ENCODE measurements at places on chromosomes 5 and 9.

GRCh38 chr5:98777295-98777694 lies 3.8 kb downstream of the RGMB start:
- peaks cover 15% of the 10 kb centered on the region for H3K4me1 ChIP-seq
- H3K4me3 ChIP-seq, result no peak overlapping the region
- DNase-seq, result no peak

GRCh38 chr5:145983446-145983845 lies 47.1 kb downstream of the SH3RF2 start:
- H3K4me1 ChIP-seq, result no peaks in the 10 kb centered on the region
- DNase-seq, result no peak
- H3K4me3 ChIP-seq, result no peak overlapping the region
- no peaks in the 10 kb centered on the region for H3K36me3 ChIP-seq
- H3K27me3 ChIP-seq, result no peaks in the 10 kb centered on the region

GRCh38 chr5:159509002-159509660 lies 178.8 kb upstream of the IL12B start:
- peaks cover 14% of the 10 kb centered on the region for H3K4me1 ChIP-seq
- no peaks in the 10 kb centered on the region for H3K36me3 ChIP-seq
- H3K27me3 ChIP-seq, result no peaks in the 10 kb centered on the region
- no peak for DNase-seq
- no peak overlapping the region for H3K27ac ChIP-seq
- no peak overlapping the region for H3K4me3 ChIP-seq

- no peak overlapping the region for H3K27ac ChIP-seq
- no peaks in the 10 kb centered on the region for H3K36me3 ChIP-seq
- no peak for DNase-seq
- H3K4me3 ChIP-seq, result no peak overlapping the region
- no peaks in the 10 kb centered on the region for H3K4me1 ChIP-seq
These were observed 42.4 kb downstream of the PDE6A start for GRCh38 chr5:149902177-149902576.

DNA sequence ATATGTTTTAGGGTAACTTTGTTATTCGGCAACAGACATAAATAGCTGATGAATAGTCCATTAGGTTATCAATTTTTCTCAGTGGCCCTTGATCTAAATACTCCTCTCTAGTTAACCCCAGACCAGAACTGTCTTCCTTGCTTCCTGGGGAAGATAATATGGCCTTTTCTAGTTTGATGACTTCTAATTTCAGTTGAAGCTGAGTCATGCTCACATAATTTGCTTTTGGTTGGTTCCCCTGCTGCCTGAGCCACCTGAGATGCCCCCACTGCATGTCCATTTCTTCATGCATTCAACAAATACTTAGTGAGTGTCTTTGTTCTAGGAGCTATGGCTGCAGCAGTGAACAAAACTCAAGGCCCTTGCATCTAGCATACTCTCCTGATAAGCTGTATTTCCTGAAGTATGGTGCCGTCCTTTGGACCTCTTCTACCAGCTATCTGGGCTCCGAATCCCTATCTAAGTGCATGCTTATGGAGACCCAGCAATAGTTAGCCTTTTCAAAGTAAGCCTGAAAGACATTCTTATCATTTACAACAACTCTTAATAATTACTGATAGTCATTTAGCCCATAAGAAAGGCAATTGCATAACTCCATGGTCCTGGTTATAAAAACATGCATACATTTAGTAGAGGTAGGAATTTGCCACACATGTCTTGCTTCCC lies 84.5 kb upstream of the SLC12A2 start:
- DNase-seq, result no peak
- H3K36me3 ChIP-seq, result no peaks in the 10 kb centered on the region
- H3K4me3 ChIP-seq, result no peak overlapping the region
- H3K4me1 ChIP-seq, result no peaks in the 10 kb centered on the region
- H3K27ac ChIP-seq, result no peak overlapping the region

DNA sequence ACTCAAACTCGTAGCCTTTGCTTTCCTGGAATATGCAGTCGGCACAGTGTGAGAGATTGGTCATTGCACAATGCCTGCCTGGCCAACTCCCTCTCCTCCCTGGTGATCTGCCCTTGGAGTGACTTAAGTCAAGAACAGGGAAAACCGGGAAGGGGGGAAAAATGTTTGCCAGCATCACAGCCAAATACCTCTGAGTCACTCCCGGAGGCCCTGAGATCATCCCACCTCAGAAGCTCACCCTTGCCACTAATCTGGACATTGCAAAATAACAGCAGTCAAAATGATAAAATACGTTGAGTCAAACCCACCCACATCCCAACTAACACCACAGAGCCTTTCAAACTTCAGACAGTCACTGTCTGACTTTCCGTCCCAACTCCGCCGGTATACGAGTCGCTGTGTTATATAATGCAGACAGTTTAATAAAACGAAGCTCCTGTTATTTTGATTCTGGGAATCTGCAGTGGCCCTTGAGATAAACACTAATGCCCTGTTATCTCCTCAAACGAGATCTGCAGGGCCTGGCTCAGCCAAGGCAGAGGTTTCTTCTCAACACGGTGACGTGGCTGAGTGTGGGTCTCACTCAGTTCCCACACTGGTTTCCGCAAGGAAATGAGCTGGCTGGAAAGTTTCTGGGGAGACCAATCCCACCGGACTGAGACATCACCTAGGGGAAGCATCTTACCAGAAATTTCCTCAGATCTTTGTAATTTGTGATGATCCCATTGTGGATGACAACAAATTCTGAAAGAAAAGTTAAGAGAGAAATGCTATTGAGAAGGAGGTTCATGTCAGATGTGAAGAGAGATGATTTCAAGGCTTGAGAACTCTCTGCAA lies 22.1 kb downstream of the GFPT2 start:
- no peaks in the 10 kb centered on the region for H3K36me3 ChIP-seq
- peaks cover 10% of the 10 kb centered on the region for H3K4me1 ChIP-seq
- H3K27ac ChIP-seq, result peak overlapping the region; percentile 62
- peak; percentile 87 for DNase-seq

- no peak for DNase-seq
- no peaks in the 10 kb centered on the region for H3K27me3 ChIP-seq
These were observed 1259.0 kb upstream of the C9orf72 start for GRCh38 chr9:28832168-28832770.

- H3K27ac ChIP-seq, result no peak overlapping the region
- no peaks in the 10 kb centered on the region for H3K4me1 ChIP-seq
- H3K4me3 ChIP-seq, result no peak overlapping the region
- H3K27me3 ChIP-seq, result no peaks in the 10 kb centered on the region
- no peaks in the 10 kb centered on the region for H3K36me3 ChIP-seq
These were observed 92.6 kb upstream of the GDNF start for GRCh38 chr5:37932450-37932849.

- no peaks in the 10 kb centered on the region for H3K4me1 ChIP-seq
- H3K4me3 ChIP-seq, result no peak overlapping the region
- no peaks in the 10 kb centered on the region for H3K27me3 ChIP-seq
- H3K27ac ChIP-seq, result no peak overlapping the region
- no peak for DNase-seq
These were observed 161.1 kb downstream of the EPB41L4A start for GRCh38 chr5:112257976-112258375.

DNA sequence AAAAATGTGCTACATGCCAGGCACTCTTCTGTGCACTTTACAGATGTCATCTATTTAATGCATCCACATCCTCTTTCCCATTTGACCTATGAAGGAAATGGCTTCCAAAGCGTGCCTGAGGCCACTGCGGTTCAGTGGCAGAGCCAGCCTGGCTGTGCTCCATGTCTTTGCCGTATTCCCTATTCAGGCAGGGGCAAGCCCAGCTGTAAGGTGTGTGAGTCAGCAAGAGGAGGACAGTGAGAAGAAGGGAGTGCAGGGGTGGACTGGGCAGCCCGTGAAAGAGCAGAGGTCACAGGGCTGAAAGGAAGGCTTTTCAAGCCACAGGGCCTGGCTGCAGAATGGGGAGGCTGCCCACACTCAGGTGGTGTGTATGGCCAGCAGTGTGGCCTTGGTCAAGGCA lies 91.7 kb downstream of the HRH2 start:
- DNase-seq, result no peak
- H3K36me3 ChIP-seq, result no peaks in the 10 kb centered on the region
- no peaks in the 10 kb centered on the region for H3K4me1 ChIP-seq
- no peak overlapping the region for H3K4me3 ChIP-seq
- H3K27me3 ChIP-seq, result no peaks in the 10 kb centered on the region

DNA sequence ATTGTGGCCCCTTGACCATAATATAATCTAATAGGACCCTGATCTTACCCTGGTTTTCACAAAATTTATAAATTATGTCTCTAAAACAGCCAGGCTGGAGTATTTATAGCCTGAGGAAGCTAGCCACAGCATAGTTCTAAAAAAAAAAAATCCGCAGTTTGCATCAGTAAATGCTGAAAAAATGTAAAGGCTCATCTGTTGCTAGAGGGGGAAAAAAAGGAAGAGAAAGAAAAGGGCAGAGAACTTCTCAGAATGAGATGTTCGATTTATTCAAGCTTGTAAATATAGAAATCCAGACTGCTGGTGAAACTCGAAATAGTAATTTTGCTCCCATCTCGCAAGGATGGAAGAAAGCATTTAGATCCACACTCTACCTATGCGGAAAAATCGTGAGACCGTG lies 467.5 kb downstream of the NTRK2 start:
- H3K27ac ChIP-seq, result no peak overlapping the region
- no peak for DNase-seq
- H3K36me3 ChIP-seq, result no peaks in the 10 kb centered on the region

GRCh38 chr5:120367896-120368634 lies 96.0 kb upstream of the PRR16 start:
- no peak overlapping the region for H3K4me3 ChIP-seq
- H3K27ac ChIP-seq, result no peak overlapping the region
- H3K27me3 ChIP-seq, result no peaks in the 10 kb centered on the region
- H3K4me1 ChIP-seq, result no peaks in the 10 kb centered on the region
- no peak for DNase-seq
- no peaks in the 10 kb centered on the region for H3K36me3 ChIP-seq

GRCh38 chr5:66239034-66239433 lies 94.9 kb downstream of the SREK1 start:
- H3K27me3 ChIP-seq, result no peaks in the 10 kb centered on the region
- no peak overlapping the region for H3K4me3 ChIP-seq
- no peaks in the 10 kb centered on the region for H3K4me1 ChIP-seq
- no peak overlapping the region for H3K27ac ChIP-seq

DNA sequence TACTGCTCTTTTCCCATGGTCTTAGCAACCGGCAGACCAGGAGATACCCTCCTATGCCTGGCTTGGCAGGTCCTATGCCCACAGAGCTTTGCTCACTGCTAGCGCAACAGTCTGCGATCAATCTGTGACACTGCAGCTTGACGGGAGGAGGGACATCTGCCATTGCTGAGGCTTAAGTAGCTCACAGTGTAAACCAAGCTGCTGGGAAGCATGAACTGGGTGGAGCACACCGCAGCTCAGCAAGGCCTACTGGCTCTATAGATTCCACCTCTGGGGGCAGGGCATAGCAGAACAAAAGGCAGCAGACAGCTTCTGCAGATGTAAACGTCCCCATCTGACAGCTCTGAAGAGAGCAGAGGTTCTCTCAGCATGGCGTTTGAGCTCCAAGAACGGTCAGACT lies 40.4 kb downstream of the MCTP1 start:
- H3K4me3 ChIP-seq, result no peak overlapping the region
- H3K4me1 ChIP-seq, result no peaks in the 10 kb centered on the region
- no peak for DNase-seq
- H3K27ac ChIP-seq, result no peak overlapping the region

GRCh38 chr9:137006116-137007003 lies 10.0 kb upstream of the CLIC3 start:
- no peaks in the 10 kb centered on the region for H3K4me1 ChIP-seq
- H3K27me3 ChIP-seq, result no peaks in the 10 kb centered on the region
- no peak for DNase-seq
- no peak overlapping the region for H3K27ac ChIP-seq

- H3K27me3 ChIP-seq, result no peaks in the 10 kb centered on the region
- no peaks in the 10 kb centered on the region for H3K4me1 ChIP-seq
- H3K4me3 ChIP-seq, result no peak overlapping the region
- DNase-seq, result no peak
- H3K36me3 ChIP-seq, result no peaks in the 10 kb centered on the region
These were observed 8.4 kb downstream of the OBP2B start for GRCh38 chr9:133200631-133201030.

DNA sequence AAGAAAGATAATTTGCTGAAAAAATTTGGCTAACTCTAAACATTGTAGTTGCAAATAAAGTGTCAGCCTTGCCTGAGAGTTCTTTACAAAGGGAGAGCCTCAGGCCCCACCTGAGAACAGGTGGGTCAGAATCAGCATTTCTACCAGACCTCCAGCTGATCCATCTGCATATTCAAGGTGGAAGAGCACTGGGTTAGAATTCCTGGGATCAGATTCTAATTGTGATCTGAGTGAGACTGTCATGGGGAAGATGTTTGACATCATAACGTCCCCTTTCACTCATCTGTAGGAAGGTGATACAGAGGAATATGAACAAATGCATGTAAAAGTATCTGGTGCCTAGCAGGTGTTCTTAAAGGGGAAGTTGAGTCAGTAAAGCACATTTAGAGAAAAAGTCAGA lies 54.6 kb downstream of the FBXL7 start:
- H3K4me1 ChIP-seq, result no peaks in the 10 kb centered on the region
- no peaks in the 10 kb centered on the region for H3K27me3 ChIP-seq

DNA sequence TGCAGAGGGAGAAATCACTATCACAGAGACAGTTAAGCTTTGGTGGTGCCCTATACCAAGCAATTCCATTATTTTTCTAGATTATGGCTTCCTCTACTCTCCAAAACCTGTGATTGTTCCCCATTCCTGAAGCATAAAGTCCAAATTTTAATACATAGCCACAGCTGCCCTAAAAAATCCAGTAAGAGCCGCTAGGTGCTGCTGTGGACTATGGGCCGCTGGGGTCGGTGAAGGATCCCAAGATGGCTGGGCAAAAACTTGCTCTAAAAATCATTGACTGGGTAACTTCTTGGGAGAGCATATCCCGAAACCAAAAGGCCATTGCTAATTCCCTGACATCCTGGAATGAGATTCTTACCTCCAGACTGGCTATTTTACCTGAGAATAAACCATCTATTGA lies 245.3 kb downstream of the NFIB start:
- H3K27me3 ChIP-seq, result no peaks in the 10 kb centered on the region
- H3K36me3 ChIP-seq, result no peaks in the 10 kb centered on the region
- no peak for DNase-seq
- H3K4me1 ChIP-seq, result no peaks in the 10 kb centered on the region
- H3K4me3 ChIP-seq, result no peak overlapping the region
- H3K27ac ChIP-seq, result no peak overlapping the region

DNA sequence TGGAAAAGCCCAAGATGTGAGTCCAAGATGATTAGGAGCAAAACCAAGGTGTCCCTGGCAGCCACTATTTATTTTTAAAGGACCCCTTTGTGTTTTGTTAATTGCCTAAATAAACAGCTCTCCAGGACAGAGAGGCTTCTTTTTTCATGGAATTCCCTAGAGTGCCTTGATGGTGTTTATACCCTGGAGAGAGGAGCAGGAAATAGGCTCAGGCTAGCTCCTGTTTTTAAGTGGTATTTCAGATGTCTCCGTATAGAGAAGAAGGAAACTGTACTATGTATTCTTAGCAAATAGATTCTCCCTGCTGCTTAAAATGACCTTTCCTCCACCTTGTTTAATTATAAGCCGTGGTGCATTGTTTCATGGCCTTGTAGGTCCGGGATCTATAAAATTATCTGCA lies 292.4 kb downstream of the CD180 start:
- no peaks in the 10 kb centered on the region for H3K27me3 ChIP-seq
- no peak overlapping the region for H3K4me3 ChIP-seq
- H3K27ac ChIP-seq, result no peak overlapping the region
- no peaks in the 10 kb centered on the region for H3K36me3 ChIP-seq
- DNase-seq, result no peak

- no peak overlapping the region for H3K4me3 ChIP-seq
- no peaks in the 10 kb centered on the region for H3K4me1 ChIP-seq
- H3K27ac ChIP-seq, result no peak overlapping the region
- H3K36me3 ChIP-seq, result no peaks in the 10 kb centered on the region
- H3K27me3 ChIP-seq, result no peaks in the 10 kb centered on the region
- DNase-seq, result no peak
These were observed 15.6 kb upstream of the BTNL9 start for GRCh38 chr5:181024245-181025064.

- H3K27ac ChIP-seq, result peak overlapping the region; percentile 89
- peak overlapping the region; percentile 66 for H3K4me3 ChIP-seq
- H3K4me1 ChIP-seq, result peaks cover 11% of the 10 kb centered on the region
These were observed 110.6 kb downstream of the PAM start for GRCh38 chr5:102865510-102866236.

Data from uterus (tissue), 4 donors.